Activated T-helper 1 cell treated with anti-CD3 and anti-CD28 coated beads, Interleukin-2, amount 50 U/mL, for 16 hours (primary cell): ENCODE measurements at places on chromosomes 3 and 15.
A peak's percentile ranks its signal among the peaks of the same experiment; 100 is the strongest.

DNA sequence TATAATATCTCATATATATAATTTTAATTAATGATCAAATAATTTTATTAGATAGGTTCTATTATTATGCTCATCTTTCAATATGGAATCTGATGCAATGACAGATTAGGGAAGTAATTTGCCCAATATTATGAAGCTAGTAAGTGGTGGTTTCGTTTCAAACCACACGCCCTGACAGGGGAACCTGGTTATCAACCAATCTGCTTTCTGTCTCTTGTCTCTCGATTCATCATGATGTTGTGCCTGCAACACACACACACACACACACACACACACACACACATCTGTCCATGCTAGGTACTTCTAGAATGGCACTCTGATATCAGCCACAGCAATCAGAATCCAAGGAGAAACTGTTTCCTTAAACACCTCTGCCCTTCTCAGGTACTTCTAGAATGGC is 128.4 kb downstream of the ZBBX start:
- DNase-seq = no peak

- DNase-seq = no peak
Observed at GRCh38 chr3:46462111-46462510, 2.6 kb downstream of the LTF start.

- DNase-seq = no peak
Observed at GRCh38 chr3:195441476-195441991, 1.3 kb downstream of the ACAP2 start.

DNA sequence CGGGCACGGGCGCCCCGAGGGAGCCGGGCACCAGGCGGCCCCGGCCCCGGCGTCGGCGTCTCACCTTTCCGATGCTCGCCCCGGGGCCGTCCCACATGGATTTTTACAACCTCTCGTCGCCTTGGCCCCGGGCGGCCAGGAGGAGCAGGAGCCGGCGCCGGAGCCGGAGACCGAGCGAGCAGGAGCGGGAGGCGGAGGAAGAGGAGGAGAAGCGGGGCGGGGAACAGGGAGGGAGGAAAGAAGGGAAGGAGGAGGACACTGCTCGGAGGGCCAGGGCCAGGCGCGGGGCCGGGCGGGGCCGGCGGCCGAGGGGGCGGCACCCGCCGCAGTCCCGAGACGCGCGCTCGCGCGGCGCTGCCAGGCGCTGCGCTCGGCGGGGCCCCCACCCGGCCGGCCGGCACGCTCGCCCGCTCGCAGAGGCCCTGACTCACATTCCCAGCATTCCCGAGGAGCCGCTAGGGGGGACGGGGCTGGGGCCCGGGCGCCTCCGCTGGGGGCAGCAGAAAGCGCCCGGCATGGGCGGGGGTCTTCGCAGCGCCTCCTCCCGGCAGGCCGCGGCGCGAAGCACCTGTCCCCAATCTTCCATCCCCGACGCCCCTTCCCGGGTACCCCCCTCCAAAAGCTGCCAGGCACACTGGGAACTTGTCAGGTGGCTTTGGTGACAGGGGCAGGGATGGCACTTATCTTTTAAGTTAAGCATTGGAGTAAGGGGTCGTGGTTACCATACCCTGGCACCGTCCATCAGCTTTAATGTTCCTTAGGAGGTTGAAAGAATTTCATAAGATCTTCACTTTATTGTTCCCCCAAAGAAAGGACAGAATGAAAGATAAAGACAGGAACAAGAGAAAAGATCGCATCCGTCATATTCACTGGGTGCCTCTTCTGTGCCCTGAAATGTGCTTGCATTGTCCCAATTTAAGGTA is at the start of gene ERC2:
ERC2 (minus strand) TSS at position 284 of the 923 bp plus-strand sequence.
- DNase-seq = no peak

GRCh38 chr3:170244576-170244975 is 22.4 kb downstream of the PRKCI start:
- no peak for DNase-seq

DNA sequence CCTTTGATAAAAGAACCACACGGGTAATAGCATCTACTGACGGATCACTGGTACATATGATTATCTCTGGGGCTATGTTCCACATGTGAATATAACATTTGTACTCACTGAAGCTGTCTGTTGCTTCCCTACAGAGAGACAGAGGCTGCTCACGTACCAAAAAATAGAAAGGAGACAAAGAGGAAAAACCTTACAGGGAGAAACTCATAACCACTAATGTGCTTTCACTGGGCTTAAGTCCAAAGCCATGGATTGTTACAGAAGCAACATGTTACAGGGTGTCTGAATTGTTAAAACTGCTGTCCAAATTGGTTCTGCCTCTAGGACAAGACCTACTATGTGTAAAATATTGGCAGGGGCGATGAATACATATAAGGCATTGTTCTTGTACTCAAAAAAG is 311.9 kb downstream of the FOXP1 start:
- DNase-seq = no peak

DNA sequence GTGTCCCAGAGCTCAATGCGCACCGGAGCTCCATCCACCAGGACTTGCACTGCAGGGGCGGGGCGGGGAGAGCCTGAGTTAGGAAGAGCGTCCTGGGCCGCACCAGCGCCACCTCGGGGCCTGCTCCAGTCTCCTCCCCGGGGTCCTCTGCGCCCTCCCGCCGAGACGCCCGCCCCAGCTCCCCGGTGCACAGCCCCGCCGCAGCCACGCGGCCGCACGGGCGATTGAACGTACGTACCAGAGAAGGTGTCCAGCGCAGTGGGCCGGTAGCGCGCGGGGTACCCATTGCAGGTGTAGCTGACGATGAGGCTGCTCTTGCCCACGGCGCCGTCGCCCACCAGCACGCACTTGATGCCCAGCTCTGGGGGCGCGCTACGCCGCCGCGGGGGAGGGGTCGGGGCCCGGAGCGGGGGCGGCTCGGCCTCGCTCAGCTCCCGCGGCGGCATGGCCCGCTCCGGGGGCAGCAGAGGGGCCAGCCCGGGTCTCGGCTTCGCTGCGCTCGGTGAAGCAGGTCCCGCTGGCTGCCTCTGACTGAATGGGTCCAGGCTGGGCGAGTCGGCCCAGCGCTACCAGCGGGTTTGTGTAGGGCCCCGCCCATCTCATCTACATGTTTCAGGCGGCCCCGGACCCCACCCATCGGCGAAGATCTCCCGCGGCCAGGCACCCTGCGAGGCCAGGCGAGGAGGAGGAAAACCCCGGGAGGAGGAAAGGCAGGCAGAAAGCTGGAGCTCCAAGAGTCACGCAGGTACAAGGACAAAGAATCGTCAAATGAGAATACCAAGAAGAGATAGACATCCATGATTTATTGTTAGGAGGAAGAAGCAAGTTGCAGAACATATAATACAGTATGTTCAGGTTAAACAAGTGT is at the start of gene RHOV:
RHOV (minus strand) TSS at position 541 of the 868 bp plus-strand sequence; CDS start at position 446, 95 bp downstream.
- peak; percentile 17 for DNase-seq

DNA sequence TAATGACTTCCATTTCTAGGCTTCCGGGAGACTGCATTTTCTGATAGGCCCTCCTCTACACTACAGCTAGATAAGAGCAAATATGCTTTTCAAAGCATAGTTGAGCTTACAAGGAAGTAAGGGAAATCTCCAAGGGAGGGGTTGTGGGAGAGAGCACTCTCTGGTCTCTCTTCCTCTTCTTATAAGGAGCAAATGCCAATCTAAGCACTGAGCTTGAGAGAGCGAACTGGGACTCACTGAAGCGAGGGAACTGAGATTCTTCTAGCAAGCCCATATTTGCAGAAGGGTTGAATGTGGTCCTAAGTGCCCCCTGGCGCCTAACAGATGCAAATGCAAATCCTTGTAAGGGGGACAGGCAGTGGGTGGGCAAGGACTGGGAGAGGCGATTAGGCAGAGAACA is 164.8 kb downstream of the ERC2 start:
- DNase-seq = no peak

DNA sequence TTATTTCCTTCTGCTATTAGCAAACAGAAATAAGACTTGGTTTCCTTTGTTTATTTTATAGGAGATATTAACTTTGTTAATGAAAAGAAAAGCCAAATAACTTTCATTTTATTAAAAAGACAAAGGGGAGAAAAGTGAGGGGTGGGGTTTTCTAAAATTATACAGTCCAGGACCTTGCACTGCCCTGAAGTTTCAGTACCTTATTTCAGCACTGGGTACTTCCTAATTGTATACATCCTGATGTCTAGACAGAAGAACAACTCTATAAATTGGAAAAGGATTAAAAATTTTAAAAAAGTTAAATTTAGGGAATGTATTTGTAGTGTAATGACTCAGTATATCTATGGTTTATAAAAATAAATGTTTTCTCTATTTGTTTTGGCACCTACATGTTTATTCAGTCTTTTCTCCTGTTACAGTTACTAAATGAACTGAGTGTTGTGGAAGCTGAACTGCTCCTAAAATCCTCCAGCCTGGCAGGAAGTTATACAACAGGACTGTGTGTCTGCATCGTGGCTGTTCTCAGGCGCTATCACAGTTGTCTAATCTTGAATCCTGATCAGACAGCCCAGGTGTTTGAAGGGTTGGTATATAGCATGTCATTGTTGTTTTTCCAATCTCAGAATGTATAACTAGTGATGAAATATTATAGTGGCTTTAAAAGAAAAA is 27.6 kb upstream of the P2RY13 start:
- DNase-seq = no peak

- no peak for DNase-seq
Observed at GRCh38 chr3:162165346-162165745, 668.7 kb downstream of the OTOL1 start.

GRCh38 chr3:126912027-126912422 is 70.9 kb upstream of the PLXNA1 start:
- no peak for DNase-seq

DNA sequence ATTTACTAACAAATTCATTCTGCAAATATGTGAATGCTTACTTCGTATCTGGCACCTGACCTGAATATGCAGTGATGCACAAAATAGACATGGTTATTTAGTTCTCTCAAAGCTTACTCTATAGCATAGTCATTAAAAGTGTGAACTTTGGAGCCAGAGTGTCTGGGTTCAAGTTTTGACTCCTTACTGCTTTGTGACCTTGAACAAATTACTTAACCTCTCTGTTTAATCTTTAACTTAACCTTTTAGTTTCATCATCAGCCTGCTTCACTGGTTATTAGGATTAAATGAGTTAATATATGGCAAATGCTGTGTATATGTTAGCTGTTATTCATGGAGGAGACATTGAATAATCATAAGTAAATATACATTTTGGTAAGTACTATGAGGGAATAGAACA is 12.1 kb upstream of the MGA start:
- DNase-seq = no peak

DNA sequence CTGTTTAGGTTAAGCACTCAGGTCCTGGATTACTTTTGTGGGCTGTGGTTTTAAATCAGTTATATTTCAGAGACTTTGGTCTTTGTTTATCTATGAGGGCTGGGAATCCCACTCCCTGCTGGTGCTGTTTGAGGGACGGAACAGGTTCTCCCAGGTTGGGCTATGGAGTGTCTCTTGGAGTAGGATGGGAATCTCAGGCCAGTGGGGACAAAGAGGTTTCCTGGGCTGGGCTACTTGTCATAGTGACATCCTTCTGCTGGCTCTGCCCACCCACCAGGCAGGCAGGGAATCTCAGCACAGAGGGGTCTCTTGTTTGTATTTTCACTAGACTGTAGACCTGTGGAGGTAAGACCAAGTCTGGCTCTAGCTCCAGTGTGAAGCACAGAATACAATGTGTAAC is 47.2 kb upstream of the UBE3A start:
- no peak for DNase-seq

- DNase-seq = no peak
Observed at GRCh38 chr3:21292971-21293370, 458.0 kb downstream of the ZNF385D start.

DNA sequence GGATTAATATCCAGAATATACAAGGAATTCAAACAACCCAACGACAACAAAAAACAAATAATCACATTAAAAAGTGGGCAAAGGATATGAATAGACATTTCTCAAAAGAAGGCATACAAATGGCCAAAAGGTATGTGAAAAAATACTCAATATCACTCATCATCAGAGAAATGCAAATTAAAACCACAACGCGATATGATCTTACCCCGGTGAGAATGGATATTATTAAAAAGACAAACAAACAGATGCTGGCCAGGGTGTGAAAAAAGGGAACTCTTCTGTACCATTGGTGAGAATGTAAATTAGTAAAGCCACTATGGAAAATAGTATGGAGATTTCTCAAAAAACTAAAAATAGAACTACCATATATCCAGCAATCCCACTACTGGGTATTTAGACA is 43.5 kb upstream of the MEF2A start:
- DNase-seq = no peak

DNA sequence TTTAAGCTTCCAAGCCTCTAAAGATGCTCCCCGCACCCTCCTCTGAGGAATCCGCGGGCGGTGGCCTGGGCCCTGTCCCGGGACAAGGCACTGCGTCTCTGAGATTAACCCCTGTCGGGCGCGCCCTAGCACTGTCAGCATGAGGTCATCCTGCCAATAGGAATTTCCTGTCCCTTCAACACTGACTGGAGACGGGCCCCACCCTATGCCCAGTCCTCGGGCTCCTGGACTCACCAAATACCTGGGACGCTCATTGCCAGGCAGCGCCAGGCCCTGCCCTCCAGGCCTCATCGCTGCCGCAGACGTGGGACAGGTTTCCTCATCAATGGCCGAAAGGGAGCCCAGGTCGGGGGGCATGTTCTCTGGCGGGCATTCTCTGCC is 67.6 kb upstream of the SH3GL3 start:
- no peak for DNase-seq

DNA sequence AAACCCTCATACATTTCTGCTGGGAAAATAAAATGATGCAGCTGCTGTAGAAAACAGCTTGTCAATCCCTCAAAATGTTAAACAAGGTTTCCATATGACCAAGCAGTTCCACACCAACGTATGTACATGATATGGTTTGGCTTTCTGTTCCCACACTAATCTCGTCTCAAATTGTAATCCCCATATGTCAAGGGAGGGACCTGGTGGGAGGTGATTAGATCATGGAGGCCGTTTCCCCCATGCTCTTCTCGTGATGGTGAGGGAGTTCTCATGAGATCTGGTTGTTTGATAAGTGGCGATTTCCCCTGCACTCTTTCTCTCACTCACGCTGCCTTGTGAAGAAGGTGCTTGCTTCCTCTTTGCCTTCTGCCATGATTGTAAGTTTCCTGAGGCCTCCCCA is 100.6 kb upstream of the SLC24A5 start:
- DNase-seq = no peak

DNA sequence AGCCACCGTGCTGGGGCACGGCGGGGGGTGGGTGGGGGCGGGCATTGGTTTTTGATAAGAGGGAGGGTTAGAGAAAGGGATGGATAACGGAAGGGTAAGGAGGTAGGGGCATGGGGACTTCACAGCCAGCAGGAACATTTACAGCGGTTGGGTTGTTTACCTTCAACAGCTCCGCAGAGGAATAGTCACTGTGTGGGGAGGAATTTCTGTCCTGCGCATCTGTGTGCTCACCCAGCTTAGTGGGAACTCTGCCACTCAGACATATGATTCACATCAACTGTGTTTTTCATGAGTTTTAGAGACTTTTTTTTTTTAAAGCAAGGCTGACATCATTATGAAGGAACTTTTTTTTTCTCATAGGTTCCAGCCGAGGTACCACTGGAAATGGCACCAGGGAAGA is 19.6 kb downstream of the CHRD start:
- no peak for DNase-seq

- no peak for DNase-seq
Observed at GRCh38 chr3:32733631-32734229, 48.7 kb downstream of the CNOT10 start.

- no peak for DNase-seq
Observed at GRCh38 chr3:189820365-189820720, 189.2 kb downstream of the TP63 start.
